ENCODE measurements at places on chromosomes 6 and 20. TPM values are rescaled to one million over a fixed set of nuclear protein-coding genes. Genes with fewer than 3 reads are reported as not detected.

Gene NKAIN2
- not detected for total RNA-seq

DNA sequence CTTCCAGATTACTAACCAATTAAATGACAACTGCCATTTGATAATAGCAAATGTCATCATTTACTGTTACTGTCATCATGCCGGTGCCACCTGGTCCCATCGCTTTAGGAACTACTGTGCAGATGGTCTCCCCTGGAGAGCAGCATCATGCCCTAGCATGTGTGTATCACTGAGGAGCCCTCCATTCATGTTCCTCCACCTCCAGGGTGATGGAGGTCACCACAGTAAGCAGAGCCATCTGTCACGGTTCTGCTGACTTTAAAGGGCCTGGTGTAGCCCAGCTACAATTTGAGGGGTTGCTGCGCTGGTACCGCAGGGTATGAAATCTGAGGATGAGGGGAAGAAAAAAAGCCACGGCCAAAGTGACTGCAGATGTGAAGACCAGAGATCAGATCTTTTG, 118.8 kb upstream of the KCNK16 start:
- no peak for ATAC-seq

DNA sequence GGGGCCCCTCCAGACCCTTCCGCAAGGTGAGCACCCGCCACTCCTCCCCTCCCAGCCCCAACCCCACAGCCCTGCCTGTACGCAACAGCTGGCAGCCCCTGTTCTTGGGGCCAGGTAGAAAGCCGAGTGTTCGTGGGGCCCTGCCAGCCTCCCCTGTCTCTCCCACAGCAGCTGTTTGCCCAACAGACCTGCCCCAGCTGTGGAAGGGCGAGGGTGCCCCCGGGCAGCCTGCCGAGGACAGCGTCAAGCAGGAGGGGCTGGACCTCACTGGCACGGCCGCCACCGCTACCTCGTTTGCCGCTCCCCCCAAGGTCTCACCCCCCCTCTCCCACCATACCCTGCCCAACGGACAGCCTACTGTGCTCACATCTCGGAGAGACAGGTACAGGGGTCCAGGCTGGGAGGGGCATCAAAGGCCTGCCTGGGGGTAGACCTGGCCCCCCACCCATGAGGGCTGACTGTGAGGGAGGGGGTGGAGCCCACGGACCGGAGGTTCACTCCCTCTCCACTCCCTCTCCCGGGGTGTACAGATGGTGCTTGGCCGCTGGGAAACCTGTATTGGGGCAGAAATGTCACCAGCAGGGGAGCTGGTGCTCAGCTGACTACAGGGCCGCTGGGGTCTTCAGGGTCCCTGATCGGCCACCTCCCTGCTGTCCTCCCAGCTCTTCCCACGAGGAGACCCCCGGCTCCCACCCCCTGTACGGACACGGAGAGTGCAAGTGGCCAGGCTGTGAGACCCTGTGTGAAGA, 41.1 kb downstream of the FOXP4 start:
- no peak for ATAC-seq

DNA sequence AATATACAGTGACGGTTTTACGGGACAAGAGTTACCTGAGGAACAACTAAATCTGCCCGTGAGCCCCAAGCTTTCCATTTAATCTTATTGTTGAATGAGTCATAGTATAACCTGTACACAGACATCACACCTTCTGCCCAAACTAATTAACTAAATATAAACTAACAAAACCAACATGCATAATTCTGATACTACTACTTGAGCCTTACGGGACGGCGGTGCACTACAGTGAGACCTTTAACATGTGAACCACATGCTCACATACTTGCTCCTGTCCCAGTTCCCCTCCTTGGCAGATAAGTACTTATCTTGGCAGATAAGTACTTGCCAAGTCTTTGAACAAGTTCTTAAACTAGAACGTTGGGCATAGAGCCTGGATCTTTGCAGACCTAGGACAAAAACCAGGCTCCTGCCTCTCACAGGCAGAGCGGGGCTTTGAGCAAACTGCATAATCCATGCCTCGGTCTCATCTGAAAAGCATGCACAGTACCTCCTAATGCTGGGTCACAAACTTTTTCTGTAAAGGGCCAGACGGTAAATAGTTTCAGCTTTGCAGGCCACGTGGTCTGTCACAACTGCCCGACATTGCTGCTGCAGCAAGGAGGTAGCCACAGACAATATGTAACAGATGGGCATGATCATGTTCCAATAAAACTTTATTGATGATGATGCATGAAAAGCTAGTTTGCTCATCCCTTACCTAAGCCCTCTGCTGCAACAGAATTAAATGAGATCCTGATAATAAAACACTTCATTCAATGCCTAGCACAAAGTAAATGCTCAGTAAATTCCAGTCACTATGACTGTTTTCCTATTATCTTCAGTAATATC, 23.0 kb downstream of the ZNF217 start:
- peak; percentile 21 for ATAC-seq

DNA sequence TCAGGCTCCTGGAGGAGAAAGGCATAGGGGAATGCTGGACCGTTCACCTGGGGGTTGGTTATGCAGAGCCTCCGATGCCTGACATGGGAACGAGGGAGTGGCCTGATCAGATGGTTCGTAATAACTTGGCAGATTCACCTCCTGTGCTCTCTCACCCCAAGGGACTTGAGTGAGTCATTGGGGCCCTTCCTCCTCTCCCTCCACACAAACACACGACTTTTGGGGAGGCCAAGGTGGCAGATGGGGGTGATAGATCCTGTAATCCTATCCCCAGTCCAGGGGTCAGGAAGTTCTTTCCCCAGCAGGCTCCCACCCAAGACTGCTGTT, 45.6 kb upstream of the ARFGEF2 start:
- ATAC-seq, result no peak

GRCh38 chr20:19256085-19256484, 43.6 kb downstream of the SLC24A3 start:
- ATAC-seq, result no peak
